ENCODE measurements at places on chromosomes 5 and 9.

DNA sequence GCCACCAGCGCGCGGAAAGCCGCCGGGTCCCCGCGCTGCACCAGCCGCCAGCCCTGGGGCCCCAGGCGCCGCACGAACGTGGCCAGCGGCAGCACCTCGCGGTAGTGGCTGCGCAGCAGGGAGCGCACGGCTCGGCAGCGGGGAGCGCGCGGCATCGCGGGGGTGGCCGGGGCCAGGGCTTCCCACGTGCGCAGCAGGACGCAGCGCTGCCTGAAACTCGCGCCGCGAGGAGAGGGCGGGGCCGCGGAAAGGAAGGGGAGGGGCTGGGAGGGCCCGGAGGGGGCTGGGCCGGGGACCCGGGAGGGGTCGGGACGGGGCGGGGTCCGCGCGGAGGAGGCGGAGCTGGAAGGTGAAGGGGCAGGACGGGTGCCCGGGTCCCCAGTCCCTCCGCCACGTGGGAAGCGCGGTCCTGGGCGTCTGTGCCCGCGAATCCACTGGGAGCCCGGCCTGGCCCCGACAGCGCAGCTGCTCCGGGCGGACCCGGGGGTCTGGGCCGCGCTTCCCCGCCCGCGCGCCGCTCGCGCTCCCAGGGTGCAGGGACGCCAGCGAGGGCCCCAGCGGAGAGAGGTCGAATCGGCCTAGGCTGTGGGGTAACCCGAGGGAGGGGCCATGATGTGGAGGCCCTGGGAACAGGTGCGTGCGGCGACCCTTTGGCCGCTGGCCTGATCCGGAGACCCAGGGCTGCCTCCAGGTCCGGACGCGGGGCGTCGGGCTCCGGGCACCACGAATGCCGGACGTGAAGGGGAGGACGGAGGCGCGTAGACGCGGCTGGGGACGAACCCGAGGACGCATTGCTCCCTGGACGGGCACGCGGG, at the start of gene TERT:
TSS of gene TERT (minus strand) at position 234 of the 815 bp plus-strand sequence. CDS start at position 155, 79 bp downstream.
- no peak for DNase-seq

- no peak for DNase-seq
These were observed 204.7 kb downstream of the TTLL11 start for GRCh38 chr9:121888438-121888775.

DNA sequence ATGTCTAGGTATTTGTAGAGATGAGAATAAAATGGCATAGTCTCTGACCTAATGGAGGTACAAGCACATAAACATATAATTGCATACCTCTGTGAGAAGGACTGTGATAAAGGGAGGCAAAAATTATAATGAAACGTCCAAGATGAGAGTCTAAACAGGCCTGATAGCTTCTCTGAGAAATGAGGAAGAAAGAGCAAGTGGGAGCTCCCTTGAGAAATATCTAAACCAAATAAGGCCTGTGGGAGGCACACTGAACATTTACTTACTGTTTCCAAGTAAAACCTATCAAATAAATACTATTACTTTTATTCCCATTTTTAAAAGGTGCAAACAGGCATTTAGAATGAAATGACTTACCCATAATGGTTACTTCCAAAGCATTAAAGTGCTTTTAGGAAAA, 125.6 kb upstream of the PAPPA start:
- DNase-seq, result no peak

DNA sequence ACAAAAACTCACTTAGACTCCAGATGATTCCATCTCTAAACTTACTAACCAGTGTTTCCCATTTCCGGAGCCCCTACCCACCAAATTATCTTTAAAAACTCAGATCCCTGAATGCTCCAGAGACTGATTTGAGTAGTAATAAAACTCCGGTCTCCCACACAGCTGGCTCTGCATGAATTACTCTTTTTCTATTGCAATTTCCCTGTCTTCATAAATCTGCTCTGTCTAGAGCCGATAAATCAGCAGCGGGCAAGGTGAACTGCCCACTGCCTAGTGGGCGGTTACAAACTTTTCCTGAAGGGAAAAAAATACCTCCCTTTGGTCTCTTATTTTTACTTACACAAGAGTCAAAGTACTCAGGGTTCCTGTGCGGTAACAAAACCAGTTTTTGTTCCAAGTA, 624.4 kb upstream of the RORB start:
- DNase-seq, result no peak

DNA sequence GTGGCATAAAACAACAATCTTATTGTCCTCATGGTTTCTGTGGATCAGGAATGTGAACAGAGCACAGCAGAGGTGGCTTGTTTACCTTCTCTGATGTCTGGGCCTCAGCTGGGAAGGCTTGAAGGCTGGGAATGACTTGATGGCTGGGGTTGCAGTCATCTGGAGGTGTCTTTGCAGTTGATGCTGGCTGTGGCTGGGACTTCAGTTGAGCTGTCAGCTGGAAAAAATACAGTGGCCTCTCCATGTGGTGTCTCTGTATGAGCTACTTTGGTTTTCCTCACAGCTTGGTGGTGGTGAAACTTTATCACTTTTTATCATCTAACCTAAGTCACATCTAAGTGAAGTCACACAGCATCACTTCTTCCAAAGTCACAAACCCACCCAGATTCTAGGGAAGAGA, 24.7 kb upstream of the STX17 start:
- no peak for DNase-seq

- peak; percentile 56 for DNase-seq
These were observed 45.4 kb upstream of the MYOT start for GRCh38 chr5:137822158-137822764.

DNA sequence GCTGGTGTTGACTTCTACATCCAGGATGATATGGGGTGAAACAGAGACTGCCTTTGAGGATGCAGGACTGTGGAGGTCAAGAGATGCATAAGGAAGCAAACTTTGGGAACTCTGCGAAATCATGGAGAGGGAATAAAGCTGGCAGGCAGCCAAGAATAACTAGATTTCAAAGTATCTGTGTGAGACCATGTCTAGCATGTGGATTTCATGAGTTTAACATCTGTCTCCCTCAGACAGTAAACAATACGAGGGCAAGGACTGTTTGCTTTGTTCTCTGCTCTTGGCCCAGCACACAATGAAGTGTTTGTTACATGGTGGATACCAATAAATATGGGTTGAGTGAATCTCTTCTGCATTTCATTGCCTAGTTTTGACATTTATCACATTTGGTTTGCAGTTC, 71.3 kb downstream of the RASEF start:
- DNase-seq, result peak; percentile 33

- DNase-seq, result no peak
These were observed 16.7 kb downstream of the CTNNAL1 start for GRCh38 chr9:108996643-108997042.

DNA sequence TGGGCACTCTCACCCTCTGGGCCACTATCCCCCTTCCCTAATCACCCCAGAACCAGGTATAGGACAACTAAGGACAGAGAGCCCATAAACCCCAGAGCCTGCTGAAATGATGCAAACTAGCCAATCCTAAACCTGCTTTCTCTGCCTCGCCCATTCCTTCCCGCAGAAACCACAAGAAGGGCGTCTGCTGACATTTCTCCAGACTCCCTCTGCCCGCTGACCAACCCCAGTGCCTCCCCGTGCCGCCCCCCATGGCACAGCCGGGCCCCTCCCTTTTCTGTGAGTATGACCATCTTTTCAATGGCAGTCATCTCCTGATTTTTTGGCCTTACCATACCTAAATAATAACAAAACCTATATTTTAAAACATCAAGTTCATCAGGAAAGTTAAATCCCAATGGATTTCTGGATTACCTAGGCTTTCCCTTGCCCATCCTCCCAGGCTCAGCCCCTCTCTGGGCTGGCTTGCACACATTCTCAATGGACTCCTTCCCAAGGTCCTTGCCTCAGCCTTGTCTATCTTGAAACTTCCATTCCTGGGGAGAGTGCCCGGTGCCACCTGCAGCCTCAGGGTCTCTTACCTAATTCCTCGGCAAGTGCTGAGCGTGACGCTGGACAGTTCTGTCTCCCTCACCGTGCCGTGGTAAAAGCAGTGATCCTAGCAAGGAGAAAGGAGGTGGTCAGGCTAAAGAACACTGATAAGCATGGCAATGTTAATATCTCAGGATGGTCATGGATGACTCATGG, 45.2 kb downstream of the ADAM19 start:
- no peak for DNase-seq

DNA sequence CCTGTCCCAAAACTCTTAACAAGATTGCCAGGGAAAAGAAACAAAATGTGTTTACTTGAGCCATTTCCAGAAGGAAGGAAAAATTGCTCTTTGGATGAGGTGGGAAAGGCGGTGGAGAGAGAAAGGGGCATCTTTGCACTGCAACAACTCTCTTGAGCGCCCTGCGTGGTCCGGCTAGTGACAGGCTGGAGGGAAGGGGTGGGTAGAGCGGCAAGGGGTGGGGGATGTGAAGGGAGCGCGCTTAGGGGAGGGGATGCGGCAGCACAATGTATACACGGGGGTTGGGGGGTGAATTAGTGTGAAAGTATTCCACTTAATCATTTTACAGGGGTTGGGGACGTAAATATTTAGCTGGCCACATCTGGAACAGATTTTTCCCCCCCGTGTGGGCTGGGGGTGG, 1.3 kb downstream of the FGF10 start:
- no peak for DNase-seq

GRCh38 chr5:35041261-35041660, 6.5 kb downstream of the AGXT2 start:
- no peak for DNase-seq

- no peak for DNase-seq
These were observed 64.3 kb downstream of the HABP4 start for GRCh38 chr9:96514108-96514799.

All from midbrain (tissue), 1 donor.